ENCODE measurements at places on chromosomes 5 and 9.

- no peak for DNase-seq
Measured at GRCh38 chr9:26791274-26791673, 101.3 kb downstream of the CAAP1 start.

- DNase-seq, result no peak
Measured at GRCh38 chr9:130265431-130266235, at the start of gene HMCN2. HMCN2 (plus strand) TSS chr9:130265760; CDS start chr9:130265879, 119 bp downstream.

DNA sequence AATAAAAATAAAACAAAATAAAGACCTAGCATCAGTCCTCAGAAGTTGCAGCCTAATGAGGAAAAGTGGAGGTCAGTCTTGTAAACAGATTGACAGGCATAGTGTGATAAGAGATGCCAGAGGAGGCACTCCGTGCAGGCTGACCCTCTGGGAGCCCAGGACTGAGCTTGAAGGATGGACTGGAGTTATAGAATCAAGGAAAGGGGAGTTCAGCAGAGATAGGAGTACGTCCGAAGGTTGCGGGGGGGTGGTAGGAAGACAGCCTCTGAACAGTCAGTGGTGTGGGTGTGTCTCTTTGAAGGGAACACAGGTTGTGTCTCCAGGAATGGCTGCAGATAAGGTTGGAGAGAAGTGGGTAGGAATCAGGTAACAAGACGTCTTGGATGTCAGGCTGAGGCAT is 126.1 kb upstream of the CPEB4 start:
- DNase-seq, result no peak

- DNase-seq, result no peak
Measured at GRCh38 chr9:114688379-114688778, 6.4 kb upstream of the TEX48 start.

DNA sequence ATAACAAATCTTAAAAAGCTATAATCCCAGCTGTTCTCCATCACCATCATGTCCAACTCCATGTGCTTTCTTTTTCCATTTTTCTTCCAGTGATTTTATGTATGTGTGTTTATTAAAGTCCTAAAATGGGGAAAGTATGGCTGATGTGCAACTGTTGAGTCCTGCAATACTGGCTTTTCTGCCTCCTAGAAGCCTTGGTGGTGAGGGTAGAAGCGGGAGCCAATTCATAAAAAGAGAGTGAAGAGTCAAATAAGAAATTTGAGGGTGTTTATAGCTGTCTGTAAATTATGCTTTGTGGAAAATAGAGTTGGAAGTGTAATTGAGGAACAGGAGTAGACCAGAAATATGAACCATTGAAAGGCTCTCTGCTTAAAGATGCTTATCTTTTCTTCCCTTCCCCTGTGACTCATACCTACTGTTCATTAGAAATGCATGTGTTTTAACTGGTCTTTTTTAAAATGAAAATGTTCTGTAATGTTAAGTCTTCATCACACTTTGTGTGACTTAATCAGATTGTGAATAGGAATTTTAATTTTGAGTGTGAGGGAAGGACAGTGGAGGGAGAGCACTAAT is 80.1 kb downstream of the ZCCHC7 start:
- DNase-seq, result no peak

- no peak for DNase-seq
Measured at GRCh38 chr5:89308606-89309040, 425.6 kb upstream of the MEF2C start.

DNA sequence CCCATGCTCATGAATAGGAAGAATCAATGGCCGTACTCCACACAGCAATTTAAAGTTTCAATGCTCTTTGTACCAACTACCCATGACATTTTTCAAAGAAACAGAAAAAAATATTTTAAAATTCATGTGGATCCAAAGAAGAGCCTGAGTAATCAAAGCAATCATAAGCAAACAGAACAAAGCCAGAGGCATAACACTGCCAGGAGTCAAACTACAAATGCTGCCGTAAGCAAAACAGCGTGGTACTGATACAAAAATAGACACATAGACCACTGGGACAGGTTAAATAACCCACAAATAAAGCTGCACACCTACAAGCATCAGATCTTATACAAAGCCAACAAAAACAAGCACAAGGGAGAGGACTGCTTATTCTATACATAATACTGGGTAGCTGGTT is 107.7 kb downstream of the CHSY3 start:
- DNase-seq, result no peak

DNA sequence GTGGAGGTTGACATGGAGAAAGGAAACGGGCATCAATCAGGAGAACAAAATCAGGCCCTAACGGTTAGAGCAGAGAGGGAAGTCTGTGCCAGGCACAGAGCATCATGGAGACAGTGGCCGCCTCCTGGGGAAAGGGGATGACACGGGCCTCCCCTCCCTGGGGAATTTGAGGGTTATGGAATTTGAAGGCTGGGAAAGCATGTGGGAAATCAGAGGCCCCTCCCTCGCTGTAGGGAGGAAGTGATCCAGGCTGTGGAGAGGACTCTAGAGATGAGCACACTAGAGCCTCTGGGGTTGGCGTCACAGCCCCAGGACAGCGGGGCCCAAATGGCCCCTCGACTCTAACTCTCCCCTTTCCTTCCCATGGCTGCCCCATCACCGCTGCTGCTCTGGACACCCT is 36.7 kb downstream of the PROP1 start:
- no peak for DNase-seq

DNA sequence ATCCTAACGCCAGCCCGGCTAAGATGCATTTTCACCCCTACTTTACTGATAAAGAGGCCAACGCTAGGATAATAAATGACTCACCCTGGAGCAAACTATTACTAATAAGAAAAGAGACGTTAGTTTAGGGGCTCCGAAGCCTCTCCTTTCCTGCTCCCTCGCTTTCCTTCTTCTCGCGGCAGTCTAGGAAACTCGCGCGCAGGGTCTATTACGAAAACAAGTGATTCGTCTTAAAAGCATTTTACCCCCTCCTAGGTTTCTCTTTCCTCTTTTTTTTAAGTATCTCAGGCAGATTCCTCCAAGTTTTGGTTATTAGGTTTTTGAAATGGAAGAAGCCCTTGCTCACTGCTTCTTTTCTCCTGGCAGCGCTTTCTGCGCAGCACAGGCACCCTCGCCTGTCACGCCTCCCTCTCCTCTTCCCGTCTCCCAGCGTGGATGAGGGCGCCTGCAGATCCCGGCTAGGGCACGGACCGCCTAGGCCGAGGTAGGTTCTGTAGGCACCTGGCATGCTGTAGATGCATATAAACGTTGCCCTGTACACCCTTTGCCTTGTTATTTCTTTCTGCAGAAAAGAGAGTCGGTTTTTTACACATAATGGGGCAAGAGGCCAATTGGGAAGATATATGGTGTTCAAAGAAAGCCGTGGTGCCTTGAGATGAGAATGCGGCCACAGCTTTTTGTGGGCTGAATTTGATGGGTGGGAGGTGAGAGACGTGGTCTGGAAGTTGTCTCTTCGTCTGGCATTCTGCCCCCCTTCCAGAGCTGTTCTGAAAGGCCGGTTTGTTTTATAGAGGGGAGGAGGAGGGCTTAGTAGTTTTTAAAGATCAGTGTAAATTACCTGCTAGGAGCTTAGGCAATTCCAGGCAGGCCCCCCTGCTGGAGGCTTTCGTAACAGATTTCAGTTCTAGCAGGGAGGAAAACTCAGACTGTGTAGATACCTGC is 983 bp downstream of the GCNT1 start:
- DNase-seq, result no peak

GRCh38 chr5:121377461-121377860 is 474.2 kb upstream of the FTMT start:
- no peak for DNase-seq

DNA sequence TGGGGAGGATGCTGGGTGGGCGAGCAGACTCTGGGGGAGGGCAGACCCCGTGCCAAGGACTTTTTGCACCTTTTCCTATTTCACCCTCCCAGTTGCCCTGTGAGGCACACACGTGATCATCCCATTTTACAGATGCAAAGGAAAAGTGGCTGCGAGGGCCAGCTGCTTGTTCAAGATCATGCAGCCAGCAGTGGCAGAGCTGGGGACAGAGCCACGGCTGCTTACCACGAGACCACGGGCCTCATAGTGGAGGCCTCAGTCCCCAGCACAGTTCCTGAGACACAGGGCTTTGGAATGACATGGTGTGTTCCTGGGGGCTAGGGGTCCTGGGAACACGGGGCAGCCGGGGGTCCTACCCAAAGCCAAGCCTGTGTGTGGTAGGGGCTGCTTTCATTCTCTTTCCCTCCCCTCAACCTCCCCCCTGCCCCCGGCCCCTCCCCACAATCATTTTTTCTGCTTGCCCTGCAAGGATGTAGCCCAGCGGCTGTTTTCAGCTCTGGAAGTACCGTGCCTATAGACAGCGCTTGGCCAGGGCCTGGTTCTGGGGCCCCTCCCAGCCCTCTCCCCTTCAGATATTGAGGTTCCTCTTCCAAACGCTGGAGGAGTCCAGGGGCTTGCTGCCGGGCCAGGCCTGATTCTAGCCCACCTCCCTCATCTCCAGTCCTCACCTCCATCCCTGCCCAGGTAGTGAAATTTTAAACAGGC is 58.5 kb upstream of the IER5L start:
- DNase-seq, result no peak

GRCh38 chr5:79481574-79481973 is 32.4 kb downstream of the HOMER1 start:
- DNase-seq, result no peak

GRCh38 chr9:89478821-89479668 is 18.9 kb downstream of the SEMA4D start:
- DNase-seq, result no peak

DNA sequence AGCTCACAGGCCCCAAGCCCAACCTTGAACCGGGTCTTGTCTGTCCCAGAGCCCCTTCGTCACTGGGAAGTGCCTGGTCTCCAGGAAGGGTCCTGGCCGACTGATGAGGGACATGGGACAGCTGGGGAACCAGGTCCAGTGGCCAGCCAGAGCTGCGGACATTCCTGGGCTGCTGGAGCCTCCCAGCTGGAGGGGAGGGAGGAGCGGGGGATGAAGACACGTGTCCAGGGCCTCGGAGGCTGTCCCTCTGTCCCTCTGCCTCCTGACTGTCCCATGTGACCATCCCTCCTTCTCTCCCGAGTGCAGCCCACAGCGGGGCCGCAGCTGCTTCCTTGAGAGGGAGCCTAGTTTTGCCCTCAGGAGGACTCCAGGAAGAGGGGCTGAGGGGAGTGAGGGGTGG is 41.7 kb upstream of the UBAC1 start:
- no peak for DNase-seq

- DNase-seq, result no peak
Measured at GRCh38 chr5:95697781-95698681, 15.2 kb upstream of the SPATA9 start.

GRCh38 chr5:34817558-34818351 is 21.2 kb upstream of the TTC23L start:
- DNase-seq, result no peak

GRCh38 chr5:178230879-178231538 is 1.6 kb downstream of the PHYKPL start:
- peak; percentile 40 for DNase-seq

DNA sequence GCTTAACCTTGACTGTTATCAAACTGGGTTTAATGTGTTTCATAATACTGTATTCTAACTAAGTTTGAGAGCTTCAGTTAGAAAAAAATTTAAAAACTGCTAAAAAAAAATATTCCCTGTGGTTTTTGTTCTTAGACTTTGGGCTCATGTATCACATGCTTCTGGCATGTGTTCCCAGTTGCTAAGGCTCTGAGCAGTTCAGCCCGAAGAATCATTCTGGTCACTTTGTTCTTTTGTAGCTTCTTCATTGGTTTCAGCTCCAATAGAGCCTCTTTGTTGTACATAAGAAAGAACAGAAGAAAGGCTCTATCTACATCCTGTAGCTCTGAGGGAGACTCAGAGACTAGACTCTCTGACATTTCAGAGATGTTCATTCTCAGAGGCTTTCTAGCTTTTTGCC is 25.6 kb downstream of the KCNN2 start:
- DNase-seq, result peak; percentile 38

DNA sequence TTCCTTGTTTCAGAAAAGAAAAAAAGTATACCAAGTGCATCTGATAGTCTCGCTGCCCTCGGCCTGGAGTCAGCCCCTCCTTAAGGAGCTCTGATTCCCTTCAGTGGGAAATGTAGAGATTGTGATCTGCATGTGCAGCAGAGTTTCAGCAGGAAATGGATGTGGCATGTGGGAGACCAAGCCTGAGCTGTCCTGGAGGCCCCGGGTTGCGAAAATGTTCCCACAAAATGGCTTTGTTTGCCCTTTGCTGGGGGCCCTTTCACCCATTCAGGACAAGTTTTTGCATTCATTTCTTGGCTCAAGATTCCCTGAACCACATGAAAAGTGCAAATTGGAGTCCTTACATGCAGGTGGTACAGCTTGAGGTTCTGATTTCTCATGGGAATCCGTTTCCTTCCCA is 230.9 kb downstream of the GADD45G start:
- DNase-seq, result no peak

GRCh38 chr5:82491397-82491796 is 213.2 kb upstream of the RPS23 start:
- no peak for DNase-seq

DNA sequence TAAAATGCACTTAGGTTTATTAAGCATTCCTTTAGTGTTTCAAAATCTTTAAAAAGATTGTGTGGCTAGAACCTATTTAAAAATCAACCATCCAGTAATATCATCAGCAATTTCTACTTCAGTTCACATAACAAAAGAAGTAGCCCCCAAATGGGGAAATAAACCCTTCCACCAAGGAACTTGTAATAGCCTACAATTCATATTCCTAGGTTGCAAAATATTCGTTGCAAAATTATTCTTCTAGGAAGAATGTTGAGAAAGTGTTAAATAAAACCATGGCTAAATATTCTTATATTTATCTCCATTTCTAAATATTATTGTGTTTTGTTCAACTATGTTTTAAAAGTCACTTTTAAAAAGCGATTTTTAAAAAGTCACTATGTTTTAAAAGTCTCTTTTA is 177.9 kb upstream of the PRLR start:
- no peak for DNase-seq

DNA sequence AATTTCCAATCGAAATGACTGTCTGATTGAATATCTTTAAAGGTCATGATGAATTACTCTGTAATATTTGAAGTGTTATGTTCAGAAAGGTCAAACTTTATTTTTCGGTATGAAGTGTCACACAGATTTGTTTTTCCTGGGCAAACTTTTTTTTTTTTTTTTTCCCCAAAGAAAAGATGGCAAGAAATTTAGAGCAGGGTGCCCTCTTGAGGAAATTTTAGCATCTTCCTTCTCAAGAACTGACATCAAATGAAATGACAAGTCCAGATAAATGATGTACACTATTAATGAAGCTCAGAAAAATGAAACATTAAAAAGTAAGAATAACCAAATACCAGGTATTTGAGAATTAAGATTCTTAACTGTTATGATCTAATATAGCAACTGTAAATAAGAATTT is 123.6 kb downstream of the INVS start:
- peak; percentile 25 for DNase-seq

GRCh38 chr9:2180154-2180553 is 165.0 kb downstream of the SMARCA2 start:
- DNase-seq, result no peak

All from midbrain (tissue), 1 donor.